ENCODE measurements at places on chromosomes 2 and 18. TPM values are rescaled to one million over a fixed set of nuclear protein-coding genes. Genes with fewer than 3 reads are reported as not detected.

- no peak for DNase-seq
- no peaks in the 10 kb centered on the region for H3K27me3 ChIP-seq
- H3K36me3 ChIP-seq: no peaks in the 10 kb centered on the region
- no peaks in the 10 kb centered on the region for H3K4me1 ChIP-seq
Measured at GRCh38 chr18:22230471-22230945, 61.1 kb downstream of the GATA6 start.

- H3K27me3 ChIP-seq: no peaks in the 10 kb centered on the region
- no peak overlapping the region for H3K4me3 ChIP-seq
- H3K4me1 ChIP-seq: no peaks in the 10 kb centered on the region
- no peak for DNase-seq
- H3K27ac ChIP-seq: no peak overlapping the region
- H3K36me3 ChIP-seq: no peaks in the 10 kb centered on the region
Measured at GRCh38 chr2:62266433-62267038, 70.6 kb downstream of the B3GNT2 start.

DNA sequence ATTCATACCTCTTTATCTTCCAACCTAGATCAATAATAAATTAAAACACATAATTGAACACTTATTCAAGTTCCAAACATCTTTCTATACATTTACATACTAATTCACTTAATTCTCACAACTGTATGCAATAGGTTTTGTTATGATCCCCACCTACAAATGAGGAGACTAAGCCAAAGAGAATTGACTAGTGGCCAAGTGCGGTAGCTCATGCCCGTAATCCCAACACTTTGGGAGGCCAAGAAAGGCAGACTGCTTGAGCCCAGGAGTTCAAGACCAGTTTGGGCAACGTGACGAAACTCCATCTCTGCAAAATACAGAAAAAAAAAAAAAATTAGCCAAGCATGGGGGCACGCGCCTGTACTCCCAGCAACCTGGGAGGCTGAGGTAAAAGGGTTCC is 36.8 kb downstream of the KCNG3 start:
- no peak overlapping the region for H3K4me3 ChIP-seq
- no peak for DNase-seq
- H3K27me3 ChIP-seq: peaks cover 2% of the 10 kb centered on the region
- H3K36me3 ChIP-seq: no peaks in the 10 kb centered on the region
- H3K27ac ChIP-seq: no peak overlapping the region
- no peaks in the 10 kb centered on the region for H3K4me1 ChIP-seq

DNA sequence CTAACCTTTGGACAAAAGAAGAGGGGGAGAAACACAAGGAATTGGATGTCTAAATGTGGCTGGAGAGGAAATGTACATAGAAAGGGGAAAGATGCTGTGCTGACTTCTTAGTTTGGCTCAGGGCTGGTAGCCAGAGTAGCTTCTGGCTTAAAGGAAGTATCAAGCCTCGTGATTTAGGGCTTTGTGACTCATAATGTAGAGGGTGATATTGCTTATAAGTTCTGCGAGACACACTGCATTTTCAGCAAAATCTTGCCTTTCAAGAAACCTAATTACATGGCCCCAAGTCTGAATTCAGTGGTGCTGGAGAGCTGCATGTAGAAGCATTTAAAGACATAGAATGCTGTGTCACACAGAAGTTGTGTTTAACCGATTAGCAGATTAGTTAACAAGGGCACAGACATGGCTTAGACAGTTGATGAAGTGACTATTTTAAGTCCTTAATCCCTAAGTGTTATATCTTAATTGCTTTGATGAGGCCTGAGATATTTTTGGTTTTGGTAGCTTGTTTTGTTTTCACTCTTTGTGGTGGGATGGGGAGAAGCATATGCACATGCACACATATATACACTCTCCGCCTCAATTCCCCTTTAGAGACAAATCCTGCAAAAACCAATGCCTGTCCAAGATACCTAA is 66.4 kb downstream of the EPAS1 start:
- peaks cover 6% of the 10 kb centered on the region for H3K27me3 ChIP-seq
- H3K27ac ChIP-seq: peak overlapping the region; percentile 7
- peak; percentile 74 for DNase-seq
- H3K36me3 ChIP-seq: peaks cover 14% of the 10 kb centered on the region

GRCh38 chr18:77597726-77598125 is 348.1 kb downstream of the GALR1 start:
- peaks cover 1% of the 10 kb centered on the region for H3K27me3 ChIP-seq
- H3K4me1 ChIP-seq: no peaks in the 10 kb centered on the region
- H3K4me3 ChIP-seq: no peak overlapping the region

DNA sequence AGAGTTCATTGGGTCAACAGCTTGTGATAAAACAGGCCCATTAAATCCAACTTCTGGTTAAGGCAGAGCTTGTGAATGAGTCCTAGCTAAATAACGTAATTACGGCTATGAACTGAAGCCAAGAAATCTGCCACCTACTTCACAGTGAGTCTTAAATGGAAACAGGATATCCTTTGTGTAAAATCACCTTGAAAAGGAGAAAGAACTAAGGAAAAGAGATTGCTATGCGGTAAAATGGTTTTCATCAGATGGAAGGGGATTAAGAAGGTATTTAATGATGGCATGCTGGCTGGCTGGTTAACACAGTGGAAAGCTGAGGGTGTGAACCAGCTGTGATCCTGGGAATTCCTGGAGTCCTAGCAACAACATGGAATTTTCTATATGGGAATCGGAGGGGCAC is 156.6 kb downstream of the DOK6 start:
- no peak overlapping the region for H3K27ac ChIP-seq
- H3K36me3 ChIP-seq: no peaks in the 10 kb centered on the region
- peaks cover 2% of the 10 kb centered on the region for H3K27me3 ChIP-seq
- H3K4me3 ChIP-seq: no peak overlapping the region
- no peak for DNase-seq
- H3K4me1 ChIP-seq: no peaks in the 10 kb centered on the region

DNA sequence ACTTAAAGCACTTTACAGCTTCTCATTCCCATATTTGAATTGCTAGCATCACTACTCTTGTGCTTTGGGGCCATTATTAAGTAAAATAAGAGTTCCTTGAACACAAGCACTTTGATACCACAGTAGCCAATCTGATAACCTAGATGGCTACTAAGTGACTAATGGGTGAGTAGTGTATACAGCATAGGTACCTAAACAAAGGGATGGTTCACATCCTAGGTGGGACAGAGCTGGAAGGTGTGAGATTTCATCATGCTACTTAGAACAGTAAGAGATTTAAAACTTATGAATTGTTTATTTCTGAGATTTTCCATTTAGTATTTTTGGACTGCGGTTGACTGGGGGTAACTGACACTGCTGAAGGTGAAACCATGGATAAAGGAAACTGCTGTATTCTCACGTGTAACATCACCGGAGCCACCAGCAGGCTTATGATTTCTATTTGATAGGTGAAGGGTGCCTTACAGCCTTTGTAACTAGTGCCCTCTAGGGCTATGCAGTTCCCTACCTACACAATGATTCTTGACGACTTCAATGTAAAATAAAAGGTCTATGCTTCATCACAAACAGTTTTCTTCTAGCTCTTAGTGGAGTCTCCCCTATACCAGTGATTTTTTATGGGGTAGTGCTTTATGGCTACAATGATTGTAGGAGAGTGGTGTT is 22.1 kb upstream of the CRIM1 start:
- peaks cover 8% of the 10 kb centered on the region for H3K4me1 ChIP-seq
- no peak overlapping the region for H3K4me3 ChIP-seq
- H3K27ac ChIP-seq: no peak overlapping the region
- DNase-seq: no peak
- H3K27me3 ChIP-seq: peaks cover 17% of the 10 kb centered on the region

DNA sequence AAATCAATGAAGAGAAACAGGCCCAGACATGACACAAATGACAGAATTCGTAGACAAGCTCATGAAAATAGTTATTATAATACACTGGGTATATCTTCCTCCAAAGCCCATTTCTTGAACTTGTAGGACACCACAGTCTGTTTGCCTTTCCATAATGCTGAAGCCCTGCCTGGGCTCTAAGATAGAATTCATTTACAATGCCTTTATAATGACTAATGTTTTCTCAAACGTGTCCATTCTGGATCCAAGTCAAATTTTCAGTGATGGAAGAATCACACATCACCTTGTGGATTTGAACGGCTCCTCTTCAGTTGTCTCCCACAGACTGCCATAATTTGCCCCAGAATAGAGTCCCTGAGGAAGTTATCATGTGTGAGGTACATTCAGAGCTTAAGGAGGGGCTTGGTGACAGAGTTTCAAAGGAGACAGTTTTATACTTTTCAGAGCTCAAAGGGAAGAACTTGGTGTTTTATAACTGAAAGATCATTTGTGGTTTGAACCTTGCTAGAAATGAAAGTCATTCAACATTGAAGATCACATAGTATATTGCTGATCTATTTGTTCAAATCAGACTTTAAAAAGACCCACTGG is 38.2 kb downstream of the CASP8 start:
- DNase-seq: no peak
- peaks cover 4% of the 10 kb centered on the region for H3K4me1 ChIP-seq
- H3K36me3 ChIP-seq: peaks cover 57% of the 10 kb centered on the region
- H3K27ac ChIP-seq: no peak overlapping the region
- no peaks in the 10 kb centered on the region for H3K27me3 ChIP-seq
- H3K4me3 ChIP-seq: no peak overlapping the region

GRCh38 chr2:225140723-225141122 is 98.5 kb upstream of the DOCK10 start:
- H3K4me1 ChIP-seq: no peaks in the 10 kb centered on the region
- peaks cover 9% of the 10 kb centered on the region for H3K27me3 ChIP-seq
- no peak overlapping the region for H3K27ac ChIP-seq
- H3K36me3 ChIP-seq: no peaks in the 10 kb centered on the region
- no peak for DNase-seq

- H3K4me3 ChIP-seq: peak overlapping the region; percentile 55
- peaks cover 15% of the 10 kb centered on the region for H3K27me3 ChIP-seq
- DNase-seq: no peak
- H3K4me1 ChIP-seq: peaks cover 8% of the 10 kb centered on the region
- H3K36me3 ChIP-seq: peaks cover 5% of the 10 kb centered on the region
Measured at GRCh38 chr18:26546170-26546874, 2.0 kb downstream of the KCTD1 start.

DNA sequence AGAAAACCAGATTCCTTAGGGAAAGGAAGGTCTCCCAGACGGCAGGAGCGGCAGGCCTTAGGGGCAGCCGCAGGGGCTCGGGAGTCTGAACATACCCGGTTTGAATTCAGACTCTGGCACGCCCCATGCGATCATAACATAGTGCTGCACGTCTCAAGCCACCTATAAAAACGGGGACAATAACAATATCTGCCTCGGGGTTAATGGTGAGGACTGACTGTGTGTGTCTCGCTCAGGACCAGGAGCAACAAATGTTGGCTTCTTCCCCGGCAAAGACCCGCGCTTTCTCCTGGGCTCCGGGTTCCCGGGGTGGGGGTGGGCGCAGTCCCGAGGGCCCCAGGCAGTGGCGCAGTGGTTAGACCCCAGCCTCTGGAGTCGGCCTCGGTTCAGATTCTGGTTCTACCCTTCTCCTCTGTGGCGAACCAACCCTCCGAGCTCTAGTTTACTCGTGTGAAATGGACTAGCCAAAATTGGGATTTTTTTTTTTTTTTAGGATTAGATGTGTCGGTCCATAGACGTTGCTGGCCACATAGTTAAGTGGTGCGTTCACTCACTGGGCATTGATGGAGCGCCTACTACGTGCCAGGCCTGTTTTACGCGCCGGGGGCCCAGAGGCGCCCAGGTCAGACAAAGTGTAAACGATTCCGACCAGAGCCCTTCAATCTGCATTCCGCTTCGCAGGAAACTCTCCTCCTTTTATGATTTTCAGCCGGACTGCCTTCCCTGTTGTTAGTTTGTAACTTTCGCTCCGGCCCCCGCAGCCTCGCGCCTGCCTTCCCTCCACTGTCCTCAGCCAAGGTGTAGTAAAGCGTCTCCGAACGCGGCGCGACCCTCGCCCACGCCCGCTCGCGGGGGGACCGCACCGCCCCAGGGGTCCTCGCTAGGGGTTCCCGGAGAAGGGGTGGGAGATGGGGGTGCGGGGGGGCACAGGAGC is 820 bp upstream of the SH3BP4 start:
- no peaks in the 10 kb centered on the region for H3K36me3 ChIP-seq
- no peak overlapping the region for H3K27ac ChIP-seq
- DNase-seq: no peak
- H3K4me3 ChIP-seq: peak overlapping the region; percentile 84
- H3K4me1 ChIP-seq: peaks cover 3% of the 10 kb centered on the region
- peaks cover 75% of the 10 kb centered on the region for H3K27me3 ChIP-seq

GRCh38 chr2:43224131-43224570 is 2.3 kb downstream of the ZFP36L2 start:
- peak overlapping the region; percentile 99 for H3K4me3 ChIP-seq
- DNase-seq: peak; percentile 93
- peaks cover 52% of the 10 kb centered on the region for H3K4me1 ChIP-seq
- H3K27me3 ChIP-seq: peaks cover 2% of the 10 kb centered on the region
- peaks cover 45% of the 10 kb centered on the region for H3K36me3 ChIP-seq
- peak overlapping the region; percentile 100 for H3K27ac ChIP-seq

- peak overlapping the region; percentile 37 for H3K4me3 ChIP-seq
- H3K27ac ChIP-seq: peak overlapping the region; percentile 61
- H3K4me1 ChIP-seq: peaks cover 26% of the 10 kb centered on the region
- peaks cover 62% of the 10 kb centered on the region for H3K36me3 ChIP-seq
Measured at GRCh38 chr2:38572167-38572566, 30.6 kb downstream of the HNRNPLL start.

DNA sequence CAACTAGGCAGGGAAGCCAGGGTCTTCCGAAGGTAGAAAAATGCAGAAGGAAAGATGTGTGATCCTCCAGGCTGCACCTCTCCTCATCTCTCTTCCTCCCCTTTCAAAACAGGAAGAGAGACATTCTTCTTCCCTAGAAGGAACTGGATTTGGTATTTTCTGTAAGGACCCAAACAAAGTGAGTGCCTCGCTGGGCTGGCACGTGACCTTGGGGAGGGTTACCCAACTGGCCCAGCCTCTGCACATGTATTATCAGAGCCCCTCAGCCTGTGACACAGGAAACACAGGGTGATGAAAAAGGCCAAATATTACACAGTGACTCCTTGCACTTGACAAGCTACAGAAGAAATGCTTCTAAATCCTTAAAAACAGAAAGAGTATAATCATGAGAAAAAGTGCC is 2.3 kb downstream of the HJURP start:
- H3K27ac ChIP-seq: peak overlapping the region; percentile 89
- DNase-seq: no peak
- peaks cover 54% of the 10 kb centered on the region for H3K4me1 ChIP-seq
- H3K27me3 ChIP-seq: no peaks in the 10 kb centered on the region

DNA sequence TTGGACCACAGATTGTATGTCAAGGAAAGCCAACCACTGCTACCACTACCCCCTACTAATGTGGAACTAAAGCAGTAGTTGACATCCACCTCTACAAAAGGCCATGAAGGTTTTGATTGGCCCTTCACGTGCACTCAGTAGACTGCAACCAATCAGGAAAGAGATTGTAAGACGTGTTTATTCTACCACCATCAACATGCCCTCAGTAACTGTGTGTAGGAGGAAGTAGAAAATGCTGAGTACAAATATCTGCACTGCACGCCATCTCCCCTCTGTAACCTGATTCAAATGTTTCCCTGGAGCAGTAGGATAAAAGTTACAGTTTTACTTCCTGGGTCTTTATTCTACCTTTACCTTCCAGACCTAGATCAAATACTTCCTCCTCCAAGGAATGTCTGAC is 2.9 kb upstream of the CASP10 start:
- no peak overlapping the region for H3K4me3 ChIP-seq
- peaks cover 3% of the 10 kb centered on the region for H3K36me3 ChIP-seq
- DNase-seq: no peak

Gene PLCD4
- total RNA-seq: 0.52 TPM

Gene MROH2A
- total RNA-seq: not detected

Gene GCC2
- 38.1 TPM for total RNA-seq

Gene CTLA4
- total RNA-seq: 104 TPM
